HFFc6 (cell line): ENCODE measurements at places on chromosomes 1 and 21. TPM values are rescaled to one million over a fixed set of nuclear protein-coding genes. Genes with fewer than 3 reads are reported as not detected.
A peak's percentile ranks its signal among the peaks of the same experiment; 100 is the strongest.

- peak overlapping the region; percentile 63 for H3K27ac ChIP-seq
- H3K4me3 ChIP-seq: no peak overlapping the region
- peaks cover 31% of the 10 kb centered on the region for H3K4me1 ChIP-seq
- no peak for DNase-seq
Measured at GRCh38 chr1:77929806-77930205, 41.4 kb downstream of the NEXN start.

GRCh38 chr1:29237852-29238619 lies 1.7 kb downstream of the PTPRU start:
- H3K4me3 ChIP-seq: peak overlapping the region; percentile 86
- H3K36me3 ChIP-seq: no peaks in the 10 kb centered on the region
- peaks cover 8% of the 10 kb centered on the region for H3K27me3 ChIP-seq
- peak overlapping the region; percentile 83 for H3K27ac ChIP-seq
- H3K4me1 ChIP-seq: peaks cover 30% of the 10 kb centered on the region
- no peak for DNase-seq

DNA sequence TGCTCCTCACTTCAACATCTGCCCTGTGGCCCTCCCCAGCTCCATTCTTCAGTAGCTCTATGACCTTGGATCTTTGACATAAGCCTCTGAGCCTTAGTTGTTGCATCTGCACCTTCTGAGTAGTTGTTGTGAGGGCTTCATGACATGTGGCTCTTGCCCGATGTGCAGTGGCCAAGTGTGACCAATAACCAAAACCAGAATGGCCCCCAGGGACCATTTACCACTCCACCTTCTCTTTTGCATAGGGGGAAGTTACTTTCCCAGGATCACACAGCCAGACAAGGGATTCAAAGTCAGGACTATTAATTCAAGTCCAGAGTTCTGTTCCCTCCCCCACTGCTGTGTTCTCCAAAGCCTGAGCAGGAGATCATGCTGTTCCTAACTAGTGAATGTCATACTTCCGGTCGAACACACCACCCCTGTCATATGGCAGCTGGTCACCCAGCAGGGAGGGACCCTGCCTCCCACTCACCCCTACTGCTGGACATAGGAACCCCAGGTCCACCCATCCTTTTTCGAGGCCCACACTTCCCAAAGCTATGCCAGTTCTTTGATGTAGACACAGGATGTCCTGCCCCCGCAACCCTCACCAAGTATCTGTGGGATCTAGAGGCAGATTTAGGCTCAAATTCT lies 4.0 kb downstream of the FGR start:
- no peak overlapping the region; the same call in 1 of the 2 replicates for H3K27ac ChIP-seq
- H3K4me3 ChIP-seq: no peak overlapping the region
- no peak for DNase-seq
- H3K4me1 ChIP-seq: peaks cover 11% of the 10 kb centered on the region

Gene SMPDL3B
- not detected in 3 replicates for total RNA-seq

GRCh38 chr1:84581648-84582047 lies 7.4 kb upstream of the CTBS start:
- no peaks in the 10 kb centered on the region; the same call in 1 of the 2 replicates for H3K36me3 ChIP-seq
- no peak overlapping the region for H3K4me3 ChIP-seq
- H3K27me3 ChIP-seq: no peaks in the 10 kb centered on the region
- H3K27ac ChIP-seq: no peak overlapping the region
- no peak for DNase-seq

Gene WDR64
- not detected in 3 replicates for total RNA-seq

Gene PSEN2
- 11.6 to 20.8 TPM (median 15.2 TPM) in 3 replicates for total RNA-seq

Gene SPATA1
- total RNA-seq: 0.33 to 1.5 TPM (median 1.00 TPM) in 3 replicates

- no peaks in the 10 kb centered on the region for H3K36me3 ChIP-seq
- no peak overlapping the region for H3K4me3 ChIP-seq
Measured at GRCh38 chr1:237681210-237681609, 209.5 kb downstream of the ZP4 start.

Gene CSMD2
- total RNA-seq: 0.77 and 2.8 TPM in 2 replicates

GRCh38 chr1:89855413-89856123 lies 34.7 kb downstream of the LRRC8D start:
- H3K4me1 ChIP-seq: peaks cover 8% of the 10 kb centered on the region
- no peak overlapping the region for H3K4me3 ChIP-seq
- peaks cover 5% of the 10 kb centered on the region for H3K36me3 ChIP-seq
- peak; percentile 47 for DNase-seq
- no peak overlapping the region for H3K27ac ChIP-seq
- H3K27me3 ChIP-seq: no peaks in the 10 kb centered on the region

Gene FCRL6
- total RNA-seq: not detected in 3 replicates

DNA sequence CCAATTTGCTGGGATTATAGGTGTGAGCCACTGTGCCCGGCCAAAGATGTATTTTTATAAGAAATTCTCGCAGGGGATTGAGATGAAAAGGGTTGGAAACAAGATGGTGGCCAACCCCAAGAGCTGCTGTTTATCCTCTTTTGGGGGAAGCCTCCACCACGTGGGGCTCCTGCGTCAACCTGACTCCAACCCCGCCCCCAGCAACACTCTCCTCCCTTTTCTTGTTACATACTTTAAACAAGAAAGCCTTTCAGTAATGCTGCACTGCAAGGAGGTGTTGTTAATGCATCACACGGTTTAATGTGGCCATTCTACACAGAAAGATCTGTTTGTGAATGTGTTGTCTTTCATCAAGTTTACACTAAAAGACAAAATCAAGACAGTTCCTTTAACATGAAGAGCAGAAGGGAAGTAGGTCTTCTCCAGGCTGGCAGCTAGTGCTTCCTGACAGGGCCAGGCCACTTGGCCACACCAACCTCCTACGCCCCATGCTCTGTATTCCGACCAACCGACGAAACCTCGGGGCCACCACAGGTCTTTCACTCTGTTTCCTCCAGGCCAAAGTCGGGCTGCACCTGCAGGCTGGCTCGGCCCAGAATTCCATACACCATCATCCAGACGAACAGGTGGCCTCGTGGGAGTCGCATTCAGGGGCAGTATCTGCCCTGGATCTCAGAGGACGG lies 25.9 kb downstream of the C2CD2 start:
- no peaks in the 10 kb centered on the region for H3K27me3 ChIP-seq
- no peak overlapping the region for H3K4me3 ChIP-seq
- no peaks in the 10 kb centered on the region for H3K36me3 ChIP-seq
- no peak overlapping the region for H3K27ac ChIP-seq

GRCh38 chr1:87117761-87118368 lies 203.4 kb downstream of the HS2ST1 start:
- H3K27me3 ChIP-seq: no peaks in the 10 kb centered on the region; the same call in 1 of the 2 replicates
- H3K4me3 ChIP-seq: no peak overlapping the region
- H3K27ac ChIP-seq: no peak overlapping the region
- no peaks in the 10 kb centered on the region for H3K36me3 ChIP-seq
- H3K4me1 ChIP-seq: peaks cover 47% of the 10 kb centered on the region

Gene TTC39A
- 0.20 and 0.52 TPM in 2 replicates for total RNA-seq

Gene ZNF593OS
- total RNA-seq: not detected in 2 replicates

Gene DARS2
- total RNA-seq: 20.1 to 28.2 TPM (median 25.3 TPM) in 3 replicates

GRCh38 chr1:229913489-229913888 lies 153.5 kb upstream of the GALNT2 start:
- no peak overlapping the region for H3K4me3 ChIP-seq
- no peaks in the 10 kb centered on the region for H3K36me3 ChIP-seq
- peaks cover 2% of the 10 kb centered on the region; the same call in 1 of the 2 replicates for H3K27me3 ChIP-seq
- DNase-seq: no peak
- no peak overlapping the region for H3K27ac ChIP-seq

DNA sequence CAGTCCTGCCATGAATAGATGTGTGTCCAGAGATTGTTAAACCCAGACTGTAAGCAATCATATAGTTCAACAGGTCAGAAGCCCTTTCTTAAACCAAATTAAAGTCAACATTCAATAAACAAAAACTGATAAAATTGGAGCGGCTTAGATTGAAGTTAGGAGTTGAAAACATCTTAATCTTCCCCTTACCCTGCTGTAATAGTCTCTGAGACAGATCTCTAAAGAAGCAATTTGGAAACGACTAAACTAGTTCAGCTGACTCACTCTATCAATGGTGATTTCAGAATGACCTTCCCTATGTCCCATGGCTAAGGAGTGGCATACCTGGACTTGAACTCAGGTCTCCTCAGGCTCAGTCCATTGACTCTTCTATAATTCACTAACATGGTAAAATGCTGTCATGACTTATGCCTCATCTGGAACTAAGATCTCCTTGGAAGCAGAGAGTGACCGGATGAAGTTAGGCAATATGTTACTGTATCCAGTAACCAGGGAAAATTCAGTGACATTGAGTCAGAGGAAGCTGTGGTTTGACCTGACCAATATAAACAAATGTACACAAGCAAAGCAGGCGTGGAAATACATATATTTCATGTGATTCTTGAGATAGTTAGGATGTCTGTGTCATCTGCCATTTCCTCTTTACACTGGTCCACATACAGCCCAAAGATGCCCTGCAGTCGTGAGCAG lies 30.1 kb downstream of the SGIP1 start:
- H3K27me3 ChIP-seq: peaks cover 13% of the 10 kb centered on the region
- H3K27ac ChIP-seq: peak overlapping the region; percentile 99
- peak; percentile 100 for DNase-seq
- peak overlapping the region; percentile 89 for H3K4me3 ChIP-seq
- peaks cover 94% of the 10 kb centered on the region for H3K4me1 ChIP-seq
